GM12892 (cell line): ENCODE measurements at places on chromosomes 1 and 21.

DNA sequence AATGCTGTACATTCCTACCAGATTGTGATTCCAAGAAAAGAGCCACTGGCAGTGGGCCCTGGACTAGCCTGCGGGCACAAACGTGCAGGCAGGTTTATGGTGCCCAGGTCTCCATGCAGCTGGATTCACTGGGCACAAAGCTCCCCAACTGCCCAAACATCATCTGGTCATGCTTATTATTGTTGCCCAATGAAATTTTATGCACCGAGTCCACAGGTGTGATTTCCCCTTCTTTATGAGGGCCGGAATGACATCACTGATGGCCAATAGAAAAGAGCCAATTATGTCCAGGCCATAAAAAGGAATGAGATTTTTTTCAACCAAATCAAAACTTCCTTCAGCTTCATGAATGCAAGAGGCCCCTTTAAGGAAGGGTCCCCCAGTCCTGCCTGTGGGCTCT is 66.2 kb downstream of the ERI3 start:
- DNase-seq: no peak

DNA sequence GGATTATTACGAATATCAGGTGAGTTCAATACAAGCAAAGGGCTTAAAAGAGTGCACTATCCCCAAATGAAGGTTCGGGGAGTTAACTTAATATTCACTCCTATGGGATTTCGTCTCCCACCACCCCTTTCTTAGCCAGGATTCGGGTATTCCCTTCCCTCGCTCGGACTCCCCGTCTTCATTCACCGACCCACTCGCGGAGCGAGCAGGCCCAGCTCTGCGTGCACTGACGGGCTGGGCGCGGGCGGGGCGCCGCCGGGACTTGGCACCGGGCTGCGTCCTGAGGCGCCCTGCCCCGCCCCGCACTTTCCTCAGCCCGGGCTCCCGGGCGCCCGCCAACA is 7.7 kb upstream of the MPZL1 start:
- DNase-seq: no peak

- DNase-seq: no peak
Observed at GRCh38 chr21:45040739-45041138, 33.6 kb upstream of the ADARB1 start.

- no peak for DNase-seq
Observed at GRCh38 chr1:226980565-226981385, 40.7 kb downstream of the COQ8A start.

DNA sequence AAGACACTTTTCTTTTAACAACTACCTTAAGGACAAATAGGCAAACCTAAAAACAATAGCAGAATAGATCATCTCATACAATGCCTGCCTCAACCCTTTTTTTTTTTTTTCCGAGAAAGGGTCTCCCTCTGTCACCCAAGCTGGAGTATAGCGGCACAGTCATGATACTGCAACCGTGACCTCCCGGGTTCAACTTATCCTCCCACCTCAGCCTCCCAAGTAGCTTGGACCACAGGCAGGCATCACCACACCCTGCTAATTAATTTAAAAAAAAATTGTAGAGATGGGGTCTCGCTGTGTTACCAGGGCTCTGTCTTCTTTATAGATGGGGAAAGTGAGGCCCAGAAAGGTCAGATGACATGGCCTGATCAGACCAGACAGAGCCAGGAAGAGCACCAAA is 7.9 kb downstream of the SH3BGRL3 start:
- no peak for DNase-seq

- DNase-seq: no peak
Observed at GRCh38 chr1:94254073-94254810, 16.9 kb upstream of the ARHGAP29 start.

GRCh38 chr21:31683029-31683428 is 23.5 kb downstream of the SOD1 start:
- DNase-seq: no peak

- DNase-seq: no peak
Observed at GRCh38 chr1:154352581-154353459, 27.5 kb downstream of the ATP8B2 start.
